ENCODE measurements at places on chromosomes 3 and 15.
A peak's percentile ranks its signal among the peaks of the same experiment; 100 is the strongest.

DNA sequence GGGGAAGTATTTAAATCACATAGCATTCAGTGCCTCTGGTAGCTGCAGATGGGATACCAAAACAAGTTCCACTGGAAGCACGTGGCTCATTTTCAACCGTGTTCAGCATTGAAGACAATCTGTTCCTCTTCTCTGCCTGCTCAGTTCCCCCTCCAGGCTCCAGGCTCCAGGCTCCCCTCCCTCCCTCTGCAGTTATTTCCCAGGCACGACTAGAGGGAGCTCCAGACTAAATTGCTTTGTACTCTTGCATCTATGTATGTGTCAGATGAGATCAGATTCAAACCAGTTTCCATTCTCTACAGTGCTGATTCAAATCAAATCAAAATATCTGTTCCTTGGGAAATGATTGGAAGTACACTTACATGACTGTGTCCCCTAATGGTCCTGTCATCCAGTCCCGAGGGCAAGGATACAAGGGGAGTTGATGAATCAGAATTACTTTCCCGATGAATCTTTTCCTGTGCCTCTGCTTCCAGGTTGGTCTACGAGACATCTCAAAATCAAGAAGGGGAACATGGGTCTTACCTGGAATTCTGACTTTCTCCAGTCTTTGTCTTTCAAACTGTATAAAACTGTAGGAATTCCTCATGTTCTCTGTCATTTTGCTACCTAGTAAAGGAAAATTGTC lies 600.5 kb downstream of the EDEM1 start:
- DNase-seq: no peak

DNA sequence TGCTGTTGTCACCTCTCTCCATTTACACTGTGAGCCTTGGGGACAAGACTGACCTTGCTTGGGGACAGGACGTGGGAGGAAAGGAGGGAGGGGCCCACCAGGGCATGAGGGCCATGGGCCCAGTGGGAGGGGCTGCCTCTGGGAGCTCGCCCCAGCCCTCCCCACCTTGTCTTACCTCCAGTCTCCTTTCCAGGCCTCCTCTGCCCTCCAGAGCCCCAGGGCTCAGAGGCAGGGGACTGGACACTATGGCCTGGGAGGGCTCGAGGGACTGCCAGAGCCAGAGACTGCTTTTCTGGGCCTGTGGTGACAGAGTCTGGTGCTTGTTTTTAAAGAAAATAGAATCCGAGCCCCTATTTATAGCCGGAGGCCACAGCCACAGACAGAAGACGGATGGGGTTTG lies 10.2 kb downstream of the CSPG4 start:
- no peak for DNase-seq

GRCh38 chr3:183149915-183150750 lies 12.4 kb downstream of the LAMP3 start:
- no peak for DNase-seq

GRCh38 chr15:84764989-84765388 lies 16.6 kb downstream of the ZNF592 start:
- no peak for DNase-seq

DNA sequence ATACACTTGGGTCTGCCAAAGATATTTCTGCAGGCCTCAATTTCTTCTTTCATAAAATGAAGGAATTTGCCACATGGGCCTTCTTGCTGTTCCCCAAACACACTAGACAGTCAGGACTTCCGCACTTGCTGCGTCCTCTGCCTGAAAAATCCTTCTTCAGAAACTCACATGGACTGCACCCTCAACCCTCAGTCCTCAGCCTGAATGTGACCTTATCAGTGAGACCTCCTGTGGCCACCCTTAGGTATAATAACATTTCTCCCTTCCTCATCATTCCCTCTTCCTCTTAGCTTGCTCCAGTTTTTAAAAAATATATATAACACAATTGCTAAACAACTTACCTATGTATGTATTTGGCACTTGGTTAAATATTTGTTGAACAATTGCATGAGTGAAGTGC lies 257.5 kb downstream of the MFSD1 start:
- no peak for DNase-seq

DNA sequence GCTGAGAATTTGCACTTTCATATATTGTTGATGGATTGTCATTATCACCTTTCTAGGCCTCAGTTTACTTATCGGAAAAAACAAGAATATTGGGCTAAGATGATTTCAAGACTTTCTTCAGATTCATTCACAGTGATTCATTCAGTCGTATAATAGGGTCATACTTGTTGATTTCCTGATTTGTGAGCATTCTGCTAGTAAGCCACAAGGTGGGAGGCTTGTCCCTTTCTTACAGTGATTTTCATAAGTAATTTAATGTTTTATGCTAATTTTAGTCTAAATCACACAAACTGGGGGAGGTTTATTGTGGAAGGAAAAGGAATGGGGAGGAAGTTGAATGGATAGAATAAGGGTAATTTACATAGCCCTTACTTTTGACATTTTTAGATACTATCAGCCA lies 126.8 kb upstream of the GOLGA6L4 start:
- no peak for DNase-seq

DNA sequence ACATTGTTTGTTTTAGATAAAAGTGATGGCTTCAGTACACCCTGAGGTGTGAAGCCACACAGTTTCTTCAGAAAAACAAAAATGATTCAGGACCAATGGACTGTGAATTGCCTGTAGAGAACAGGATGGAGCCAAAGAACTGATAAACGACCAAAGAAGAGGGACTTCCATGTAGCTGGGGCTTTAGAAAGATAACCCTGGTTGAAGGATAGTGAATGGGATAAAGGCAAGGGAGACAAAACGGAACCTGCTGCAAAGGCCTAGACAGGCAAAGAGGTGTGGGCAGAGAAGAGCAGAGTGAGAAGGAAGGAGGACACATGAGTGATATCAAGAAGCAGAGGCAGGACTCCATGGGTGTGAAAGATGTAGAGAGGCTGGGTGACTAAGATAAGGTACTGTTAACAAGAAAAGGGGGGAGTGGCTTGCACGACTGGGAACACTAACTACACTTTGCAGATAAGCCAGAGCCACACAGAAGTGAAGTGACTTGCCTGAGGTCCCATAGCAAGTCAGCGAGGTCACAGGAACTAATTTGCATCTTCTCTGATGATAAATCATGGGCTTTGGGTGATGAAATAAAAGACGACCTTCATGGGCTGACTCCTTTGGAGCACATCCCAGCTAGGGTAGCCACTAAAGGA lies 44.3 kb downstream of the RAB6B start:
- no peak for DNase-seq

DNA sequence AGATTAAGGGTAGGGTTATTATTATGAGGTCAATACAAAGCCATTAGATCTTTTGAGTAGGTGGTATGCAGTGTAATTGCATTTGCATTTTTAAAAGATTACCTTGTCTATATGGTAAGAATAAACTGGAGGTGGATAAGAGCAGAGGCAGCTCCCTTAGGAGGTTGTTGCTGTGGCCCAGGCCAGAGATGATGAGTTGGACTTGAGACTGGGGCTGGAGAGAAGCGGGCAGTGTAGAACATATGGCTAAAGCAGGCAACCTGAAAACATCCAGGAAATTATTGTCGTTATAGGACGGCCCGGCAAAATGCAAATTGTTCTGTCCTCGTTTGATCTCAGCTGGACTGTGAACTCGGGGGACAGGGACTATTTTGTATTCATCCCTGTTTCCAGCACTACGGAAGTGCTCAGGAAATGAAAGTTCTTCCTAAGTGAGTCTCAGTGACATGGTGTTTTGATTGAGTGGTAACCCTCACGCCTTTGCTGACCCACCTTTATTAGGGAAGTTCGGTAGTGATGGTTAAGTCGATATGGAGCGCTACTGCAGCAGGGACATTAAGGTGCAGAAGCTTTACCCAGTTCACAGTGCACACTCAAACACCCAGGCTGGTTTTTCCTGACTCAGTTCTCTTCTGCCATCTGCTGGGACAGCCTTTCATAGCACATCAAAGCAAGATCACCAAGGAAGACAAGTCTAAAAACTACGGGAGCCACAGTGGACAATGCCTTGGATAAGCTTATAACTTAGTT lies 27.2 kb upstream of the VPS33B start:
- peak; percentile 57 for DNase-seq

DNA sequence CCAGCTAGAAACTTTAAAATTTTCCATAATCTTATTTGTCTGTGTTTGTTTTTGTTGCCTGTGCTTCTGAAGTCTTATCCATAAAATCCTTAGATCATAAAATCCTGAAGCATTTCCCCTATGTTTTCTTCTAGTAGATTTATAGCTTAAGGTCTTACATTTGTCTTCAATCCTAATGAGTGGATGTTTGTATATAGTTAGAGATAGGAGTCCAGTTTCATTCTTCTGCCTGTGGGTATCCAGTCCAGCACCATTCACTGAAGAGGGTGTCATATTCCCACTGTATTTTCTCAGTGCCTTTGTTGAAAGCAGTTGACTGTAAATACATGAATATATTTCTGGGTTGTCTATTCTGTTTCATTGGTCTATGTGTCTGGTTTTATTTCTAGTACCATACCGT lies 44.8 kb upstream of the SPSB4 start:
- no peak for DNase-seq

- DNase-seq: no peak
These were observed 102.1 kb upstream of the CHRM5 start for GRCh38 chr15:33866101-33866737.

DNA sequence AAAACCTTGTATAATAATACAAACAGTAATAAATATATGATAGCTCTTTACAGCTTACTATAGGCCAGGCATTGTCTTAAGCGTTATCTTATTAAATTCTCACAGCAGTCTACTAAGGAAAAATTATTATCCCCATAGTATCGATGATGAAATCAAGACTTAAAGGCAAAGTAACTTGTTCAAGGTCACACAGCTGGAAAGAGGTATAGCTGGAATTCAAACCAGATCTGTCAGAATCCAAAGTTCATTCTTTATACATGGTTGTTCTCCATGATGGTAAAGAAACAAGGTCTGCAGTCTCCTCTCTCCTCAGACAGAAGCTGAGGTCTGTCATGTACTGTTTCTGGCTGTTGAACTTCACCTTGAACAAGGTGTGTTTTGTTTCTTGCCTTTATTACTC lies 15.4 kb upstream of the SLC22A13 start:
- no peak for DNase-seq

- no peak for DNase-seq
These were observed 208.6 kb downstream of the FEZF2 start for GRCh38 chr3:62164746-62165145.

DNA sequence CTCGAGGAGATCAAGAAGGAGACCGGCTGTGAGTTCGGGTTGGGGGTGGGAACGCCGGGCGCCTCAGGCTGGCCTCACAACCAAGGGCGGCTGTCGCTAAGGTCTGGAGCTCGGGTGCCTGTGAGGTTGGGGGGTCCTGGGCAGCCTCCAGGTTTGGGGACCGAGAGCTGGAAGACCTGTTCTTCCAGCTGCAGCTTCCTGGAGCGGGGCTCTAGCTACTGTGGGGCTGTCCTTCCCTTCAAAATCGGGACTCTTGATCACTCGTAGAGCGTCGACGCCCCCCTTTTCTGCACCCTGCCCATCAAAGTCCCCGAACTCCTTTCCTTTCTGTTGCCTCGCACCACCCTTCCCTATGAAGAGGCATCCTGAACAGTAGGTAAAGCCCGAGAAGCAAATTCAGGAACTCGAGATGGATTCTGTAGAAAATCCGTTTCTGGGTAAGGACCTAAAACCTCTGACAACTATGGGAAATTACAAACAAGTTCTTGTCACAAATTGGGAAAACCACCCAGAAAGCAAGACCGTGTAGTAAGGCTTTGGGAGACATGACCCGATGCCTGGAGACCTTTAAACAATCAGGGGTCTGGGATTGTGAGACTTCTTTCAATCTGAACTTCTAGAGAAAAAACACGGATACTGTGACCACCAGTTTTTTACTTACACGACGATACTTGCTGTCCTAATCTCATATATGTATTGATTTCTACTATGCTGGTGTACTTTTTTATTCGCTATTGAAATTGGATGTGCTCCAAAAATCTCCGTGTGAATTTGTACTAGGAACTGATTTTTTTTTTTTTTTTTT lies 556 bp downstream of the CHP1 start:
- DNase-seq: peak; percentile 6

DNA sequence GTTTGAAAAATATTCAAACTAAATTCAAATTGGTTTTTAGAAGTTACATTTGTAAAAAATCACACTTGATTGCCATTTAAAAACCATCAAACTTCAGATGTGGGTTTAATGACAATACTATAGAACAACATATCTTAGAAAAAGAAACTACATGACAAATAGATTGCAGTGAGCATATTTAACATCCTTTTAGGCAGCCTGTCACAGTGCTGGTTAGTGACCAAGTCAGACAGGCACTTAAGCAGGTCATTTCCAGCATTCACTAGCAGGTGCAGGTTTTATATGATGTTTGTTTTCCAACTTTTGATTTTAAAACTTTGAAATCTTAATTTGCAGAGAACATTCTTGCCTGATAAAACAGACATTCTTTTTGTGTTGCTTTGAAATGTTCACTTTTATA lies 115.7 kb downstream of the MBNL1 start:
- no peak for DNase-seq

DNA sequence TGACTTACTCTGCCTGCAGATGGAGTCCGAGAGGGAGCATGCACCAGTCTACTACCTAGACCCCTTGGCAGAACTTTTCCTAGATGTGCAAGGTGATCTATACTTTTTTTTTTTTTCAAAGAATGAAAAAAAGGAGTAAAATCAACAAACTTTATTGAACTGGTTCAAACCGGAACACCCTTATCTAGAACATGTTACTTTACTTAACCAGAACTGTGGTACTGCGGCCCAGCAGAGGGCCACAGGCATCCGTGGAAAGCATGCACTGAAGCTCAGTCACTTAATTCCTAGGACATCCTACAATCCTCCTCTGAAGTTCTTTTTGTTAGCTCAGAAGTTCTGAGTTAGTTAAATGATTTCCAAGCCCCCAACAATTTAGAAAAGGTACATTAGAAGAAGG lies 21.6 kb downstream of the CHAC1 start:
- DNase-seq: no peak

DNA sequence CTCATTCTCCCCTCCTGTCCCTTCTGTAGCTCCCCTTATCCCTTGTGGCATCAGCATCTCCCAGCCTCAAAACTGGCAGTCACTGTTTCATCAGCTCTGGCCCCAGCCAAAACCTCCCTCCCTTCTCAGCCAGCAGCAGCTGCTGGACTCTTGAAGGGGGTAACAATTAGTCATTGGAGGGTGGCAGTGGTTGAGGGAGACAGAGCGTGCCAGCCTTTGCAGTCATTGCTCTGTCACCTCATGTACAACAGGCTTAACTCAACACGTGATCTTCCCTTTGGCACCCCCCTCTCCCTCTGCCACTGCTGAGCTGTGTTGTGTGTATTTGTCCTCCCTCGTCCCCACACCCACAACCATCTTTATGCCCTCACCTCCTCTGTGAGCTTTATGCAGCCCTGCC lies 28.2 kb downstream of the RBP2 start:
- DNase-seq: no peak

- DNase-seq: no peak
These were observed 1.4 kb downstream of the B4GALT4 start for GRCh38 chr3:119239206-119239820.

DNA sequence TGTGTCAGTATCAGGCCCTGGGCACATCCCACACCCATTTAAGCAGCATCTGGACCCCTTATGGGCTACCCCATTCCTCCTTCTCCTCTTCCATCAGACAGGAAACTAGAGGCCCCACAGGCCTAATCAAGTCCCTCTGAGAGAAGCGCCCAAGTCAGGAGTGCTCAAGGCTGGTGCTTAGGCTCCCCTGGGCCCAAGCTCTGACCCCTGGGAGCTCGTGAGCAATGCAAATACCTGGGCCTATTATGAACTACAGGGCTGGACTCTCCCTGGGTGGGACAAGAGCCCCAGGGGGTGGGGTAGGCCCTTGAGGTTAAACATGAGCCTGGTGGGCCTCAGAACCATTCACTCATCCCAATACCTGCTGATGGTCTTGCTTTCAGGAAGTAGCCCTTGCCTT lies 57.4 kb downstream of the SEMA3G start:
- no peak for DNase-seq

All from renal cortex interstitium (tissue), 15 donors.